ENCODE measurements at places on chromosomes 1 and 21.

DNA sequence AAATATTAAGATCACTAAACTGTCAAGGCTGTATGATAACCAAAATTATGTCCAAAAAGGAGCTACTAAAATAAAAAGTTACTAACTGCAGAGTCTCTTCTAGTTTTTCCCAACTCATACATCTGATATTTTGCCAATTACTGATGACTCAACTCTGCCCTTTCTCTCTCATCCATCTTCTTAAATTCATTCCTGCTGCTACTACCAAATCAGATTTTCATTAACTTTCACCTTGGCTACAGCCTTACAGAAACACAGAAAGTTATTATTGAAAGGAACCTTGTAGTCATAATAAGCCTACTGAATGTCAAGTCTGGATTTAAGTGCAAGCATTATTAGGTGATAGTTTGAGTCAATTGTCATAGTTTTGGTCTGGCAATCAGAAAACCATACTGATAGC lies 273.1 kb downstream of the DPYD start:
- DNase-seq, result no peak

DNA sequence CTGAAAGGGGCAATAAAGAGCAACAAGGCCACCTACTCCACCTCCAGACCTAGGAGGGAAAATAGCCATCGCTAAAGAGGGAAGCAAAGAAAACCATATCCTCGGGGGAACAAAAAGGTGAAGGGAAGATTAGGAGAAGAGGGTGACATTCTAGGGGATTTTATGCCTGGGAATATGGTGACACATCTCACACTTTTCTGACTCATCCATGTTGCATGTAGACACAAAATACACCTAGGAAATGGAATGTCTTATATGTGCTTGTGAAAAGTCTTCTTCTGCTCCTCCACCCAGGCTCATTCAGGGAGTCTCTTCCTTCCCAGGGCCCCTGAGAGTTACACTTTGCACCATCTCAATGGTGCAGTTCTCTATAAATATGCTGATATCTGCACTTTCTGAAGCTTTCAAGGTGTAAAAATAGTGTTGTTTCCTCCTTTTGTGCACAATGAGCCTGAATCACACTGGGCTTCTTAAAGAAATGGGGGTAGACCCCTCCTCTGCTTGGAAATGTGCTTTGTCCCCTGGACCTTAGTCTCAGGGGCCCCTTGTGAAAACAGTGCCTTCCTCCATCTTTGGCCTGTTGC lies 195.9 kb downstream of the CYYR1 start:
- no peak for DNase-seq

GRCh38 chr21:38671773-38672172 lies 134.0 kb upstream of the ETS2 start:
- no peak for DNase-seq

- no peak for DNase-seq
Observed at GRCh38 chr1:211638689-211639101, 36.7 kb downstream of the NEK2 start.

DNA sequence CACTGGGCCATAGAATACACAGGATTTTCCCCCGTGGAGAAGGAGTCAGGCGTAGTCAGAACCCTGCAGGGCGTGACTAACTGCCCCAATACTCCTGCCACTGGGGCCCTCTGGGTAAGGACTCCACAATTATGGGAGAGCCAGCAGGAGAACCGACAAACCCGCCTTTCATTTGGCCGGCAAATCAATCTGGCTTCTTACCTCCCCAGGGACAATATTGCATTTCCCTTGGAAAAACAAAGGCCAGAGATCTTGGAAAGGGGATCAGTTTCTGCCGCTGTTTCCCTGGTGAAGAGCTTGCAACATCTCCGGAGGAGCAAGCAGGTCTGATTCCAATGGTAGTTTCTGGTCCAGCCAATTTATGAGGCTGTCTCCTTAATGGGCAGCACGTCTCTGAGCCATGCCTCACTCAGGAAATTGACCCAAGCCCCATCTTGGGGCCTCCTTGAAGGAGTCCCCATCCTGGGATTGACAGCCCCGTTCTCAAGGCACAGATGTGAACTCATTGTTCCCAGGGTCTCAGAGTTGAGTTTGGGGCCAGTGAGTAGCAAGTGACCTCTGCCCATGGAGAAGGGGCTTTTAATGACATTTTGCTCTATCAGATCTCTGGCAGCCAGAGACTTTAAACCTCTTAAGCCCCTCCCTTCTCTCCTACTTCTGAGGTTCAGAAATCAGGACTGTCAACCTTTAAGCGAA lies 4.3 kb downstream of the TRABD2B start:
- no peak for DNase-seq

DNA sequence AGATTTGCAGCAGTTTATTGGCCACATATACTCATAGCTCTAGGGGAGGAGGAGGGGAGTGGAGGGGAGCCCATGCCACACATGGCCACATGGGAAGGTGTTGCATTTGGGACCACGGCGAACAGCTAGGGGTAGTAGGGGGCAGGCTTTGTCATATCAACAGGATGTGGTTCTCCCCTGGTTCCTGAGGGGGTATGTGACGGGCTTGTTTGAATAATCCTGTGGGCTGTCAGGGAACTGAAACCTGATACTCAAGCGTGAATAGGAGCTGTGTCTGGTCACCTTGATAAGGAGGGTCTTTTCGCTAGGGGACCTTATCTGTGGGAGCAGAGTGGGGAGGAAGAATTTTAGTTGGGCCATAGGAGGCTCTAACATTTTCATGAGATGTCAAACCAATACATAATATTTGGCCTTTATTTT lies 264.7 kb downstream of the CTH start:
- DNase-seq, result no peak

DNA sequence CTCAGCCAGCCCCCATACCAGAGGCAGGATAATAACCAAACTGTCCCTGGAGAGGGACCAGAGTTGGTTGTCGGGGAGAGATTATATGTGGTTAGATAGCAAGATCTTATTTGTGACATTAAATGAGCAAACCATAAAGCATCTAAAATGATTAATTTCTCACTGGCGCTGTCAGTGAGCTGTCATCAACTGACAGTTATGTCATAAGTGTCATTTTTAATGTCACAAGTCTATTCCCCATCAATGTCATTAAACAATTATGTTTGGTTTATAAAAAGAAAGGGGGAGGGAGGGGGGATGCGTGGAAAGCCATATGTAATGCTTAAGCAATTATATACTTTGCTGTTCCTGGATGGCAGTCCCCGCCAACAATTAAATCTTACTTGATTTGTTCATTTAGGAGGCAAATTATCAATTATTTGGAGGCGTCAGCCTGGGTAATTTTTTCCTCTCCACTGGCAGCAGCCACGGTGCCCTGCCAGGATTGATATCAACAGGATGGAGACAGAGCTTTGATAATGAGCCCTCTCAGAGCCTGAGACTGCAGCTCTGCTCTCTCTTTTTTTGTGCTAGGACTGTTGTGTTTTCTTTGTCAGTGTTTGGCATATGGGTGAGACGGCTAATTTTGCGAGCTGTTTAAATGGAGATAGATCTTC lies 333.6 kb upstream of the CAMK1G start:
- DNase-seq, result no peak

DNA sequence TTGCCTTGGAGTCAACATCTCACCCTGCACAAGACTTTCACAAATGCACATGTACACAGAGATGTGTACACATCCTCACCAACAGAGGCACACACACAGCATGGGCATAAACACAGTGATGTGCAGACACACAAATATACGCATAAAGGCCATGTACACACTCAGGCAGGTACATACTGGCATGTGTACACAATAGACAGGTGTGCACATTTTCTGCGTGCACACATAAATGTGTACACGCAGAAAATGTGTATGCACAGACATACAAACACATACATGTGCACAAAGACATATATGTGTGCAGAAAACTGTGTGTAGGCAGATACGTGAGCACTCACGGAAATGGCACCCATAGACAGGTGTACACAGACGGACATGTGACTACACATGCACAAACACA lies 85.3 kb upstream of the ZBTB40 start:
- no peak for DNase-seq

DNA sequence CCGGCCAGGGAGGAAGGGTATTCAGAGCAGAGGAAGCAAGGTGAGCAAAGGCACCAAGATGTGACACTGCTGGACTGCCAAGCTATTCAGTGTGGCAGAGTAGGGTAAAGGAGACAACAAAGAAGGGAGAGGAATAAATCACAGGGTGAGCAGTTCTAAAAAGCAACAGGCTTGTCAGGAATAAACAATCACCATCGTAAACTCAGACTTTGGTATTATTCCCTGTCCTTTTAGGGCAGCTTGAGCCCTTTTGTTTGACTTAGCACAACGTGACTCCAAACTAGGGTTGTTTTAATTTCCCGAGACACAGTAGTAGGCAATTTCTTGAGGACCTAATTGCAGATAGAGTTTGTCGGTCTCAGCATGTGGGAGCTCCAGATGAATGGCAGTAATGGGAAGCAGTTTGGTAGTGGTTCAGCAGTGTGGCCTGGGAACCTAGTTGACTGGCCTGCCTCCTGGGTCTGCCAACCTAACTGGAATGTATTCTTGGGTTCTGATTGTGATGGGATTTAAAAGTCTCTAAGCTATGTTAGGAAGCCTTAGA lies 4.3 kb downstream of the CR1L start:
- DNase-seq, result no peak

- no peak for DNase-seq
Observed at GRCh38 chr1:118649369-118650106, 338.6 kb downstream of the TBX15 start.

DNA sequence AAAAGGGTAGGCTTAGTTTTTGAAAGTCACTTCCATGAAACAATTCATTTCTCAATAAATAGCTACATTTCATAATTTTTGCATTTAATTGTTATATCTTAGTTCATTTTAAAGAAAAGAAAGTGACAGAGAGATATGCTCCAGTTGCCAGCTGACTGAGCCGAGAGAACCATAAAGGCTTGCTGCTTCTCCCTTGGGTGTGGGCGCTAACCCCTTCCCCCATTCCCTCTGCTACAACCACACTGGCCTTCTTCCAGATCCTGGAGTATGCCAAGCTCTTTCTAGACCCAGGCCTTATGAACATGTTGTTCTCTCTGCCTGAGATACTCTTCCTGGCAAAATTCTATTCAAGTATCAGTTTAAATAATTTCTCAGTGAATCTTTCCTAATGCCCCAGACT lies 12.3 kb downstream of the SORT1 start:
- no peak for DNase-seq

DNA sequence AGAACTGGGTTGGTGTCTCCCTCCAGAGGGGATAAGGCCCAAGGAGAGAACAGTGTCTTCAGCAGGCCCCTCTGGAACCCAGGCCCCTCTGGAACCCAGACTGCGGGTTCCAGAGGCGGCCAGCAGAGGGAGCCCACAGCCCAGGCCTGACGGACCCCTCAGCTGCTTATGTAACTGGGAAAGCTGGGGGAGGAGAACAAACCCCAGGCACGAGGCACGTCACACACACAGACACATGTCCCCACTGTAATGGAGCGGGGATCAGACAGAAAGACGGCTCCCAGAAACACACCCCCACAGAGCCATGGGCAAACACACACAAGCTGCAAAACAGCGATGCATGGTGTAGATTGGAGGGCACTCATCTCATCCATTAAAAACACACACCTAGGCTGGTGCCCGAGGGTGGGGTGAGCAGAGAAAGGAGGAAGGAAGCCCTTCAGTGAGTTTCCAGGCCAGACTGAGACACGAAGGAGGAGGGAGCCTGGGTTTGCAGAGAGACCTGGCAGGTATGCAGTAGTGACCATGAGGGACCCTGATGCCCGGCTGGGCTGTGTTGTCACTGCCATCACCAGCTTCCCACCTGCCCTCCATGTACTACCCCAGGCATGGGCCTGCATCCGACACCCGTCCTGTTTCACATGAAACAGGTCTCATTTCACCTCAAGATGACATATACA lies 2.8 kb upstream of the IGSF8 start:
- peak; percentile 79 for DNase-seq

DNA sequence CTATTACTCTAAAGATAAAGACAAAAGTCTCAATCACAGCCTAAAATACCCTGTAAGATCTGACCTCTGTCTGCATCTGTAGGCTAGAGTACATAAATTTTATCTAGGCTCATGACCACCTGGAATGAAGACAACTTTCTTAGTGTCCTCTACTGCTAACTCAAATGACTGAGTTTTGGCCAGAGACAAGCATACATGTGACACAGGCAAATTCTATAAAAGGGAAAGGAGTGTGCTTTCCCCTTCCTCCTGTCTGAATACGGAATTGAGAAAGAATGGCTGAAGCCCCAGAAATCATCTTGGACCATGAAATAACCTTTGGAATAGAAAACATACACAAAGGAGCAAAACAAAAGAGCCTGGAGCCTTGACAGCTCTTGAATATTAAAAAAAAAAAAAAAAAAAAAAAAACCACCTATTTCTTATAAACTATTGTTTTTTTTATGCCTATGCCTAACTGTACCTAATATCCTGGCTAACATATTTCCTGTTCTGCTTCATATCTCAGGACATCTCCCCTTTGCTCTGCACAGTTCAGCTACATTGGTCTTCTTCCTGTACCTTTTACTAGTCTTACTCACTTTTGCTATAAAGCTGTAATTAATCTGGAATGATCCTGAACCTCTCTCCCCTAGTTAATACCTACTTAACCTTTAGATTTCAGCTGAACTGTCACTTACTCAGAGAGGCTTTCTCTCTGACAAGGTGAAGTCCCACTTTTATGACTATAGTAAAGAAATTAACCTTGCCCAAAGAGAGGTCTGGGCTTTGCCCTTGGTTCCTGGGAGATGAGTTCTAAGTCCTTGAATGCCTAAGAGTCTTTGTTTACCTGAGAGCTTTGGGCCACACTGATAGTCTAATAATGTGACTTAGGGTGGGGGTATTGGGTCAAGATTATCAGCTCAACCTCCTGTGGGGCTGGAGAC lies 16.1 kb downstream of the UCHL5 start:
- DNase-seq, result no peak

- no peak for DNase-seq
Observed at GRCh38 chr1:205538235-205538840, 33.9 kb downstream of the CDK18 start.

- no peak for DNase-seq
Observed at GRCh38 chr1:218735436-218736032, 390.4 kb downstream of the TGFB2 start.

DNA sequence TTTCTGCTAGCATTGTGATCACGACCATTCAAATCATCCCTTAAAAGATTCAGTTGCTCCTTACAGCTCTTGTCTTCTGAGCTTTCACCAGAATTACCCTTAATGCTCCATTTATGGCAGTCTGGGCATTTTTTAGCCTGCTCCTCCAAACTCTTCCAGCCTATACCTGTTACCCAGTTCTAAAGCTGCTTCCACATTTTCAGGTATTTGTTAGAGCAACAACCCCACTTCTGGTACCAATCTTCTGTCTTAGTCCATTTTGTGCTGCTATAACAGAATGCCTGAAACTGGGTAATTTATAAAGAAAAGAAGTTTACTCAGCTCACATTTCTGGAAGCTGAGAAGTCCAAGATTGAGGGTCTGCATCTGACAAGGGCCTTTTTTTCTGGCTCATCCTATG lies 17.2 kb downstream of the MYBPH start:
- no peak for DNase-seq
